Substantia nigra (tissue), 51 donors: ENCODE measurements at places on chromosomes 1 and 21.

DNA sequence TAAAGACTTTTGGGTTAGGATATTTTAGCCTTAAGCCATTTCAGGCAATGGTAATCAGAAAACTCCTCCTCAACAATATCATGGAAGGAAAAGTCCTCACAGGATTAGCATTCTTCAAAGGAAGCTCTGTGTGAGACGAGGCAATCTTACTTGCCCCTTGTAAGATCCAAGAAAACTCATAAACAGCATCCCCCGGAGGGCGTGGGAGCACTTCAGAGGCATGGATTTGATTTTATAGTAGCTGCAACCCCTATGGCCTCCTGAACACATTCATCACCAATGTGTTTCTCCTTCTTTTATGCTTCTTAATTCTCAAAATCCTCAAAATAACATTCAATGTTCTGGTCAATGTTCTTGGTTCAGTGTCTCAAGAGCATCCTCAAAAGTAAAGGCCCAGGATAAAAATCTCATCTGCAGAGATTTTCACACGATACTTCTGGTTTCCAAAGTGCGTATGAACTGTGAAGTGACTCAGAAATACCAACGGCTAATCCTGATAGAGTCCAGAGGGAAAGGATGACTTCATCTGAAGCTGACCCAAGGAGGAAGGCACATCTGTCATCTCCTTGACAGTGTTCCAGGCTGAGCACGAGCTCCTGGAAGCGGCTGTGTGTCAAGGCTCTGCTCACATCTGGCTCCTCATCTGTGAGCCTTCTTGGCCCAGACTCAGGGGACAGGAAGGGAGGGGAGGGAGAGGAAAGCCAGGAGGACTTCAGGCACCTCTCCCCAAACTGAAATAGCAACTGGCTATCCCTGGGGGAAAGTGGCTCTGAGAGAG is 49.3 kb upstream of the PSEN2 start:
- DNase-seq: no peak

GRCh38 chr1:150256554-150257341 is 826 bp upstream of the CA14 start:
- peak; percentile 83 for DNase-seq

- no peak for DNase-seq
These were observed 126.9 kb downstream of the COQ8A start for GRCh38 chr1:227066999-227067398.

DNA sequence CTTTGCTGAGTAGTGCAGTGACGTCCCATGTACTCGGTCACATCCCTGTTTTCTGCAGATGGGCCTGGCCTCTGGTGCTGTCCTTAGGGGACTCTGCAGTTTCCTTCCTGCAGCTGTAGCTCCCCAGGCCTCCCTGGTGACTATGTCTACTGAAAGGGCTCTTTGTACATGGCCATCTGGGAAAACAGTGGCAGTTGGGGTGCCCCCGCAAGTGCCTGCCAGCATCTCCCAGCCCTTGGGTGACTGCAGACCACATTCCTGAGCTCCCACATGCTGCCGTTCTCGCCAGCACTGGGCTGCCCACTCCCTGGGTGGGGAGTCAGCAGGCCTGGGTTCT is 37.5 kb upstream of the KCNA10 start:
- peak; percentile 70 for DNase-seq

DNA sequence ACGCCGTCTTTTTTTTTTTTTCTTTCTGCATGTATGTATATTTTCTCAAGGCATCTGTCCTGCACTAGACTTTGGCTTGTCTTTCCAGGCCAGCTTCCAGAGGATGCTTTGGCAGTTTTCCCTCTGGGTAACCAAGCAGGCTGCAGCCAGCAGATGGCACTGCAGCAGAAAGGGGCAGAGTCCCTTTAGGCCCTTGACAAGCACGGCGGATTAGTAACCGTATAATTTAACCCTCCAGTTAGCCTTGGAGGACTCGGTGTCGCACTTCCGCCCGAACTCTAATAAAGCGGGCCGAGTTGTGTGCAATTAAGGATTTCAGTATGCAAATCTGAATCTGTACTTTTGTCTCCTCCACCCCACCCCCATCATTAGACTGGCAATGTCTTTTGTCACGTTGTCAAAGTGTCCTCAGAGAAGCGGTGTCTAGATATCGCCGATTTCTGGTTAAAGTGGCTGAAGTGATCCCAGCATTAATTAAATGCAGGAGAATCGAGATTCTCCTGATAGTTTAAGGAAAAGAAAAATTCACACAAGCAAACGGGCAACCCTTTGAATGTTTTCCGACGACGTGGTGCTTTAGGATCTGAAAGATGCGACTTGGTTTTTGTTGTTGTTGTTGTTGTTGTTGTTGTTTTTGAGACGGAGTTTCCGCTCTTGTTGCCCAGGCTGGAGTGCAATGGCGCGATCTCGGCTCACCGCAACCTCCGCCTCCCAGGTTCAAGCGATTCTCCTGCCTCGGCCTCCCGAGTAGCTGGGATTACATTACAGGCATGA is 1.1 kb upstream of the TMEM167B start:
- peak; percentile 56 for DNase-seq

DNA sequence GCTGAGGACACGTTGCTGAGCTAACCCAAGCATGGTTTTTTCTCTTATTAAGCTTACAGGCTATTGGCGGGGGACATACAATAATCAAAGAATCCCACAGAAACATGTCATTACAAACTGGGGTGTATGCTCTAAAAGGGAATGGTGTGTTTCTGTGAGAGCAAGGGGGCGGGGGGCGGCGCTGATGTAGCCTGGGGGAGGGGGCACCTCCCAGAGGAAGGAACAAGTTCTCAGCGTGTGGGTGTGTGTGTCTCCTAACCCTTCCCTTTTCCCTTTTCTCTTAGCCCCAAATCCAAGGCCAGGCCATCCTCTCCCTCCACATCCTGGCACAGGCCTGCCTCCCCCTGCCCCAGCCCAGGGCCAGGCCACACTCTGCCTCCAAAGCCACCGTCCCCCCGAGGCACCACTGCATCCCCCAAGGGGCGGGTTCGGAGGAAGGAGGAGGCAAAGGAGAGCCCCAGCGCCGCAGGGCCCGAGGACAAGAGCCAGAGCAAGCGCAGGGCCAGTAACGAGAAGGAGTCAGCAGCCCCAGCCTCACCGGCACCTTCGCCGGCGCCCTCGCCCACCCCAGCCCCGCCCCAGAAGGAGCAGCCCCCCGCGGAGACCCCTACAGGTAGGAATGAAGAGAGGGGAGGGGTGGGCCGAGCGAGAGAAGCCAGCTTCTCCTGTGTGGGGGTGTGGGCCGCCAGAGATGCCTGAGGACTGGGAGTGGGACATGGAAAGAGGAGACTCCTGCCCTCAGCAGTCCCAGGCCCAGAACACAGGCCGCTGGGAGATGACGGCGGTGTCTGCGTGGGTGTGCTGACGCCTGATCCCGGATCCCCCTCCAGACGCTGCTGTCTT is 21.9 kb downstream of the MAP7D1 start:
- no peak for DNase-seq

GRCh38 chr1:41242342-41243078 is 404 bp upstream of the SCMH1 start:
- DNase-seq: no peak

DNA sequence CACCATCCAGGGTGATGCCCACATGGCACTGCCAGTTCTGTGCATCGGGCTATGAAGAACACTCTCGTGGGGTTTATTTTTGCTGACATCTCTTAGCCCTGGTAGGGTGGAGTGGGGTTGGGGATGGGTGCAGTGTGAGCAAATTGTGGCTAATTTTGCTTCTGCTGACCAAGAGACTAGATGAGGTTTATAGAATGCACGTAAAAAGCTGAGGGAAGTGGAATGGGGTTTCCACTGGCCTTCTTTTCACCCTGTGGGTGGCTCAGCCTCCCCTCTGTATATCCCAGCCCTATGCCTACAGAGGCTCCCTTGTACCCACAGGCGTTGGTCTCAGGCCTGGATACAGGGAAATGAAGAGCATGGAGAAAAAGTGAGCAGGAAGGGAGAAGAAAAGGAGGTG is 44.1 kb upstream of the RAB4A start:
- no peak for DNase-seq

- no peak for DNase-seq
These were observed 77.3 kb upstream of the GADD45A start for GRCh38 chr1:67607699-67608098.
